ENCODE measurements at places on chromosomes 12 and 14.

DNA sequence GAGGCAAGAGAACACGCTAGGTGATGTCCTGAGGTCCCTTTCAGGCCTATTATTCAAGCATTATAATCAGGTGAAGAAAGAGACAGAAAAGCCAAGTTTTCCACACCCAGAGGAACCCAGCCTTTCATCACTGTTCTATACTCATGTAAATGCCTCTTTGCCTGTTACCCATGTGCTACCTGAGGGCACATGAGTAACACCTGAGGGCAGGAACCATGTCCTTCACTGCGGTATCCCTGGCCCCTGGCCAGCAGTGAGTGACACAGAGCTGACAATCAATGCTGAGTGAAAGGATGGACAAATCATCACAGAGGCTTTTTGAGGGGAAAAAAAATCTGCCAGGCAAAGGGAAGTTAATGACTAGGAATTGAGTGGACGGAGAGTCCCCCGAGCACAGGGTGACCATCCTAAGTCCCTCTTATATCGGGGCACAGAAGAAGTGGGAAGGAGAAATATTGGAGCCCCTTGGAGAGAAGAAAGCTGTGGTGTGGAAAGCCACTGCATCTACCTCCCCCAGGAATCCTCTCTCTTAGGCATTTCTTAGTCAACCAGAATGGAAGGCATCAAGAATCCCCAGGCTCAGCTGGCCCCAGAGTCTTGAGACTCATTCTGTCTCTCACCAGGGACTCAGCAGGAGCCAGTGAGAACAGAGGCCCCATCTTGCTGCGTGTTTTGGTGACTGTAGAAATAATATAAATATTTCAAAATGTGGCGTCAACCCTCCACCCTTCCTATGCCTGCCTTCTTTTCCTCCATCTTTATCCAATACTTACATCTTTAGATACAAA lies 212.9 kb downstream of the DPF3 start:
- no peak for DNase-seq

DNA sequence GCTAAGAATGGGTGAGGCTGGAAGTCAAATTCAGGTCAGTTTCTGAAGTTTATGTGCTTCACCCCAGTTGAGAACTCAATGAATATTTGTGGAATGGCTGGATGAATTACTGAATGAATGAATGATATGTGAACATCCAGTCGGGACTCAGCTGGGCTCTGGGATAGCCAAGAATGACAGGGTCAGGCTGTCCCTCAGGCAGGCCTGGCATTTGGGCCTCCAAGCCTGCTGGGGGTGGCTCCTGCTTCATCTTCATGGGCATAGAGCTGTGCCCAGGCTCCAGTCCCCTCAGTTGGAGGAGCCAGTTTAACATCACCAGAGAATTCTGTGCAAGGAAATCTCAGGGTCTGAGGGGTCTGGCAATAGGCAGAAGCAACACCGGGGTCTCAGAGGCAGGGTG lies 185.8 kb downstream of the PHETA1 start:
- no peak for DNase-seq

DNA sequence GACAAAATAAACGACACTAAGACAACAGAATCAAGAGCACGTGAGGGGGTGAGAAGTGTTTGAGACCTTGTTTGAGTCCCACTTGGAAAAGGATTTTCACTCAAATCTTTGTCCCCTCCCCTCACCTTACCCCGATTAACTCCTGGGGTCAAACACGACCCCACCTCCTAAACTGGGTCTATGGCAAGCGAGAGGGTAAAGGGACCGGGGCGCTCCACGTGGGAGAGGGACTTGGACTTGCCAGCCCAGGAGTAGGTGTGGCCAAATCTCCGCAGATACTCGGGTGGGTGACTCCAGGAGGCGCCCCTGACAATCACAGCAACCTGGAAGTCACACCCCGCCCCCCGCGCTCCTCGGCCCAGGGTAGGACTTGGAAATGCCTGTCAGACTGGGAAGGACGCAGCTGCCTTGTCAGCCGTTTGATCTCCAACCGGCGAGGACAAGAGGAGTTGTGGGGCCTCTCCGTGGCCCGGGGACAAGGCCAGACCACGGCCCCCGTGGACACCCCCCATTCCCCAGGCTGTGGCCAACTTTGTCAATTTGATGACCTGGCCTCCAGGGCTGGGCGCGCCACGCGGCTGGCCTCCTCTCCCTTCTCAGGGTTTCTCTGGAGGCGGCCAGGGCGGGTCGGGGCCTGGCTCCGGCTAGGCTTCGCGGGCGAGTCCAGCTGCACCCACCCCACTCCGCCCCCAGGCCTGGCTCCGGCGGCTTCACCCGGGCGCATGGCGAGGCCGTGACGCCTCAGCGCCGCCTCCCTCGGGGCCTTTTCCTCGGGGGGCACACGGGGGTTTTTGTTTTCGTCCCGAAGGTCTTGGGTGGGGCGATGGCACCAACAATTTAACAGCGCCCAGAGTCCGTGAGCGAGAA lies 1.1 kb upstream of the BCL11B start:
- no peak for DNase-seq

GRCh38 chr14:24639270-24639669 lies 5.3 kb upstream of the GZMB start:
- DNase-seq = no peak

DNA sequence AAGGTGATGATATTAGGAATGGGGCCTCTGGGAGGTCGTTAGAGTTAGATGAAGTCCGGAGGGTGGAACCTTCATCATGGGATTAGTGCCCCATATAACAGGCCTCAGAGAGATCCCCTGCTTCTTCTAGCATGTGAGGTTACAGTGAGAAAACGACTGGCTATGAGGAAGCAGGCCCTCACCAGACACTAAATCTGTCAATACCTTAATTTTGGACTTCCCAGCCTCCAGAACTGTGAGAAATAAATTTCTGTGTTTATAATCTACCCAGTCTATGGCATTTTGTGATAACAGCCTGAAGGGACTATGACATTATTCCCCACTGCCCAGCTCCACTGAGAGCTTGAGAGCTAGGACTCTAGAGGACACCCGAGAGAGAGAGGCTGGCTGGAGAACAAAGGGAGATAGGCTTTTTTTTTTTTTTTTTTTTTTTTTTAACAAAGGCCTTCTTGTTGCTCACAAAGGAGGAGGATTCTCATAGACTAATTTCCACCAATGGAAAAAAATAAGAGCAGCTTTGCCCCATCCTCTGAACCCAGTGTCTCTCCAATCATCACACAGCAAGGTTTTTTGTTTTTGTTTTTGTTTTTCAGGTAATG lies 87.8 kb upstream of the EEA1 start:
- DNase-seq = no peak

DNA sequence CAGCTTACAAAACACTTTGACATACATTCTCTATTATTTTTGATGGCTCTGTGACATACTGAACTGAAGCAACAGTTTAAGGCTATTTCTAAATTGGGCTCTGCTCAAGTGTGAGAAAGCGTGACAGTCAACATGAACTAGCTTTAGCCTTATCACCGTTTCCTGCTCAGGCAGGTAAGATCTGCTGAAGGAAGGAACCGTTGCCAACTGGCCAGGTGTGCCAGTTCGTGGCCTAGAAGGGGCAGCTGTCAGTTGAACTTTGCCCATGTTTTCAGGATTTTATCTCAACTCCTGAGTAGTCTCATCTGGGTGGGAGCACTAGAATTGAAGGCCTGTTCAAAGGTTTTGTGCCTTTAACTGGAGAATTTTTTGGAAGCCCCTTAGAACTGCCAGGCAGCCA lies 79.5 kb downstream of the ETV6 start:
- no peak for DNase-seq

DNA sequence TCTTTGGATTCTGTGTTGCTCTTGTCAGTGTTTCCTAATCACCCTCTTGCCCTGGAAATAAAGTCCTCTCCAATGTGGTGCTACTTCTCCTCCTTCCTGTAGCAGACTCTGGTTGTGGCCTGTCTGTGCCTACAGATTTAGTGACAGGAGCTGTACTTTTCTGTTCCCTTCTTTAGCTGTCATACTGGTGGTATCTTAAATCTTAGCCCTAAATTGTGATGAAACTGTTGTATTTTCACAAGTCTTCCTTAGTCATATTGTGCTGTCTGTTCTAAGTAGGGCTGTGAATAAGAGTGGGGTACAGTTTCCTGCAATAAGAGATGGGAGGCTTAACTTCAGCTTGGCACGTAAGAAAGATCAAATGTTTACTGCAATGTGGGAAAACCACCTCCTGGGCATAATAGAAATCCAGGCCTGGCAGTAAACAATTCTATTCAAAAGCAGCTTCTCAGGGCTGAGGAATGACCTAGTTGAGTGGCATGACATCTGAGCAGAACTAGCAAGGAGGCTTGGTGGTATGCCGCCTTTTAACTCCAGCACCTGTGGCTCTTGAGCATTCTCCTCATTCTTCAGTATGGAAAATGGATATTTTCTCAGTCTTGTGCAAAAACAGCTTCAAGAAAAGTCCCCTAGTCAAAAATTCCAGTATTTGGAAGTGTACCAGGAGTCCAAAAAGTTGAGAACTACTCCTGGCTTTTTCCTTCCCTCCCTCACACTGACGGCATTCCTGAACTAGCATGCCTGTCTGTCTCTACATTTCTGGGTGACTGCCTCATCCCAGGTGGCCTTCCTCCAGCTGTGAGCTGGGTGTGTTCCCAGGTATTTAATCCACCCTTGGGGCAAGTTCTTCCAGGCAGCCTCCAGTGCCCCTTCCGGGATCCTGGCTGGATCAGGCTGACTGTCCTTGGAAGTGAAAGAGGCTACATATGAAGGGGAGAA lies 19.5 kb downstream of the ANO6 start:
- DNase-seq = no peak

DNA sequence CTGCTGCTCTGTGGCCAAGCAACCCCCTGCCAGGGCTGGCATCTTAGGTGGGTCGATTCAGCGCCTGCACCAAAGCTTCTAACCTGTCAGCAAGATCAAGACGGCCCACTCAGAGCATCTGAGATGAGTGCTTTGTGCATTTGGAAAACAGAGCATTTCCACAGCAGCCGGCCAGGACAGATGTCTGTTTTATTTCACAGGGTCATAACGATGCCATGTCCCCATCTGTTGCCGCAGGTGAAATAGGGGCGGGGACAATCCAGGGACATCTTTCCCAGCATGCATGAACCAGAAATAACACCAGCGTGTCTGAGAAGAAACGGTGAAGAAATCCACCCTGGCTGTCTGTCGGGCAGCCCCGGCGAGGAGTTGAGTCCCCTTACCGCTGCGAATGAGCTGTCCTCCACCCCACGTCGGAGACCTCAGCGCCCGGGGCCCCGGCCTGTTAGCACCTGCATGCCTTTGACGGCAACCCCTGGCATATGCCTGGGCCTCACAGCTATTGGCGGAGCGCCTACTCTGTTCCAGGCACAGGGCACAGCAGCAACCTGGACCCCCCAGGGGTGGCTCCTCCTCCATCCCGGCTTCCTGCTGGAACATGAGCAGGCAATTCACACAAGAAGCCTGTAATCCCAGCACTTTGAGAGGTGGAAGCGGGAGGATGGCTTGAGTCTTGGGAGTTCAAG lies 30.6 kb upstream of the ULK1 start:
- no peak for DNase-seq

DNA sequence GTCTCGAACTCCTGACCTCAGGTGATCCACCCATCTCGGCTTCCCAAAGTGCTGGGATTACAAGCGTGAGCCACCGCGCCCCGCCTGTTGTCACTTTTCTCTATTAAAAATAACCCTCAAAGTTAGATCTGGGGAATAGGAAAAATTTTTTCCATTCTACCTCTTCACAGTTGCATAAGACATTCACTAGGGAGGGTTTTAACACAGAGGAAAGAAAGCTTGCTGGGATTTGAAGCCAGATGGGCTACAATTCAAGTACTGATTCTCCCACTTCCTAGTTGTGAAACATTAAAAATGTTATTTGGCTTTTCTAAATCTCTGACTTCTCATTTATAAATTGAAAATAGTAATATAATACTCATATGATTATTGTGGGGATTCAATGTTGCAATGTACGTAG lies 23.3 kb upstream of the SLC15A5 start:
- DNase-seq = no peak

DNA sequence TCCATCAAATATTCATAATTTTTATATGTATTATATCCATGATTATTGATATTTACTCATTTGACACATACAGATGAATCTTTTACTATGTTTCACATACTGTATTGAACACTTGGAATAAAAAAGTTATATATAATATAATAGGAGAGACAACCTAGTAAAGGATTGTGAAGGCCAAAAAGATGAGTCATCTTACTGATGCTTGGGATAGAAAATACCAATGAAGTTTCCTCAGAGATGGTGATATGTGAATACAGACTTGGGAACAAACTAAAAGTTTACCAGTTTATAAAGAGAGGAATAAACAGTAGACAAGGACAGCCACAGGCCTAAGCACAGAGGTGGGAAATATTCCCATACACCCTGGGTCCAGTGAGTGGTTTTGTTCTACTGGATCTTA lies 743.9 kb upstream of the FLRT2 start:
- no peak for DNase-seq
